ENCODE measurements at places on chromosomes 16 and 17.
A peak's percentile ranks its signal among the peaks of the same experiment; 100 is the strongest.

DNA sequence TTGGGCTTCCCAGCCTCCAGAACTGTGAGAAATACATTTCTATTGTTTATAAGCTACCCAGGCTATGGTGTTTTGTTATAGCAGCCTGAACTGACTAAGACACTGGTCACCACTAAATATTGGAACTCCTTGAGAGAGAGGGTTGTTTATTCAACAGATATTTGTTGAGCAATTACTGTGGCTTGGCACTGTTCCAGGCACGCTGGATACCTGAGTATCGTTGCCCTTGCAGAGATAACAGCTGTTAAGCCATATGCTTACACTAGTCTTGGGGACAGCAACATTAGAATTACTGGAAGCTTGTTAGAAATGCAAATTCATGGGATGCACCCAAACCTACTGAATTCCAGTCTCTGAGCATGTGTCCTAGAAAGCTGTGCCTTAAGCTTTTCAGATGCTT, 230.7 kb downstream of the HS3ST4 start:
- DNase-seq = no peak

- no peak for DNase-seq
Measured at GRCh38 chr17:31452561-31453110, 61.2 kb downstream of the RAB11FIP4 start.

DNA sequence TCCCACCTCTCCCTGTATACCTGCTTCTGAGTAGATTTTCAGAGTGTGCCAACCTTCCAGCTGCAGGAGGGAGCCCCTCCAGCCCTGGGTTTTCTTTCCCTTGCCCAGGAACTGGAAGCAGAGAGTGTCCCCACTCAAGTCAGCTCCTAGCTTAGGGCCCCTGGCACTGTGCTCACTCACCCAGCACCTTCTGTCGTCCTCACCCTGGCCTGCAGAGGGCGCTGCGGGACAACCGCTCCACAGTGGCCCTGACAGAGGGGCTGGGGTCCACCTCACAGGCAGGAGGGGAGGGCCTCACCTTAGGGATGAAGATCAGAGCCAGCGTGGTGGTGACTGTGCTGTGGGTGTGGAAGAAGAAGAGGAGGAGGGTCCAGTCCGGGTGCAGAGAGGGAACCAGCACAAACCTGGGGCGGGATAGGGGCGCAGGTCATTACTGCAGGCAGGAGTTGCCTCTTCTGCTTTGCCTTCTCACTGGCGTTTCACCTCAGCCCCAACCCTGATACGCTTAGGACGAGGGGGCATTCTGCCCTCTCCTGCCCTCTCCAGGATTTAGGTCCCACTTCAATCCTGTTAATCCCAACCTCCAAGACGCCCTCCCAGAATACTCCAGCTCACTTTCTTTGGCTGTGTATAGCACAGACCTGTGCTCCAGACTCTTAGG, 10.0 kb downstream of the GPR179 start:
- peak; percentile 68 for DNase-seq

GRCh38 chr17:82283208-82283749, 9.8 kb upstream of the CSNK1D start:
- no peak for DNase-seq

GRCh38 chr17:81561494-81561885, 9.3 kb upstream of the FAAP100 start:
- DNase-seq = no peak

DNA sequence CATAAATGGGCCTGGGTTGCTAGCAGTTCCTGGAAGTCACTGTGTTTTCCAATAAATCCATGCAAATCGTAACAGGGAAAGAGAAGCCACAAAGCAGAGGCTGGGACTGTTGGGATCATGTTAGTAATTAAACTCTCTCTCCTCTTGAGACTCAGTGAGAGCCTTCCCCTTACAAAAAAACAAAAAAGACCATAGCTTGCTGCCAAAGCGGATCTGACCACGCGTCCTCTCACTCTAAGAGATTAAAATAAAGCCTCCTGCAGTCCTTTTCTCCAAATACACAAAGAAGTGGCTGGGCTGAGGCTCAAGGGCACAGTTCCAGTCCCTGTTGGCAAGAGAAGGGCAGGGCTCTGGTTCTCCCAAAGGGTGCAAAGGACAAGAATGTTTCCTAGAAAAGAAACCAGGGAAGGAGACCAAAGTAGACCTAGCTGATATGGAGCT, 38.5 kb downstream of the PIGL start:
- no peak for DNase-seq

DNA sequence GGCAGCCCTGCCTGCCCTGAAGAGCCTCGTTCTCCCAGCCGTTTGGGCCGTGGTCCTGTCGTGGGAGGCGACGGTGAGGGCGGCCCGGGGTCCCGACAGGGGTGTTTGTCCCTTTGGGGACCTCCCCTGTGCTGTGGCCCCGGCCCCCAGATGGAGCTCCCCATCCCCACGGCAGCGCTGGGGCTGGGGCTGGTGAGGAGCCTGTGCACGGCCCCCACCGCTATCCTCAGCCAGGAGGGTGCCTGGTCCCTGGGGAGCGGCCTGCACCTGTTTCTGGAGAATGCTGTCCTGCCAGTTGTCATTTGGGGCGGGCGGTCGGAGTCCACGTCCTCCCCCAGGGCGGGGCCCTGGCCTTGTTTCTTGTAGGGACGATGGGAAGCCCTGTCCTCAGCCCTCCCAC, 6.6 kb downstream of the CAPN15 start:
- DNase-seq = no peak

DNA sequence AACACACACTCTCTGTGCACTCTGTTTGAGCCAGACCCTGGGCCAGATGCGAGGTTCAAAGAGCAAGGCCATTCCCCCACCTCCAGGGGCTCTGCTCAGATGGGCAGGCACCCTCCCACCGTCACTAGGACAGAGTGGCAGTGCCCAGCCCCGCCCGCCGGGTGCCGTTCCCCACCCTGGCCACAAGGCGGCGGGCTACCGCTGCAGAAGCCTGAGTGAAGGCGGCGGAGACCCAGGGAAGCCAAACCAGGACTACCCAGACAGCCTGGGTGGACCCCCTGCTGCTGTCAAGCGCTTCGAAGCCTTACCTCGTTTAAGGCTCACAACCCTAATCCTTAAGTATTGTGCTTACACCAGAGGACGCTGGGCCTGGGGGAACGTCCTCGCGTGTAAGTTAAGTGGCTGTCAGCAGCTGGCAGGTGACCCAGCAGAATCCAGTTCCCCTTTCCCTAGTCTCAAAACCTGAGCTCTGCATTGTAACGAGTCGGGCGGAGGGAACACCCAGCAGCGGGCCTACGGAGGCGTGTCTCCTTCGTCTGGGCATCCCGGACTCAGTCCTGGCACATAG, 4.5 kb downstream of the ARHGAP27 start:
- DNase-seq = peak; percentile 88

- DNase-seq = no peak
Measured at GRCh38 chr17:36661688-36662087, 60.3 kb downstream of the MRM1 start.

- DNase-seq = no peak
Measured at GRCh38 chr16:27302126-27302525, 11.6 kb upstream of the IL4R start.

DNA sequence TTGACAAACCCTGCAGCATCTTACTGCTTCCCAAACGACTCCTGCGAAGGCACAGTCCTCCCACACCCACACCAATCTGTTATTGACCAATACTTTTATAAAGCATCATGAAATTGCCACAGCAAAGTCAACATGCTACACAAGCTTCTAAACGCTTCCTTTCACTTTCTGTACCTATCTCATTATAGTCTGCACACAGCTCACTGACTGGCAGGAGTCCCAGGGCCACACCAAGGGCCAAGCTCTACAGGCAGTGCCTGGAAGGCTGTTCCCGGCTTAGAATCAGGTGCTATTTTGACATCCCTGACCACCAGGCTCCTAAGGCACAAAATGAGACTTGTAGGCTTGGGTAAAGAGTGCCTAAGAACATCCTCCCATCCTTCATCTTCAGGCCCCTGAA, 39.5 kb downstream of the USP7 start:
- peak; percentile 37 for DNase-seq

GRCh38 chr16:46812781-46813540, 18.0 kb downstream of the C16orf87 start:
- DNase-seq = no peak

DNA sequence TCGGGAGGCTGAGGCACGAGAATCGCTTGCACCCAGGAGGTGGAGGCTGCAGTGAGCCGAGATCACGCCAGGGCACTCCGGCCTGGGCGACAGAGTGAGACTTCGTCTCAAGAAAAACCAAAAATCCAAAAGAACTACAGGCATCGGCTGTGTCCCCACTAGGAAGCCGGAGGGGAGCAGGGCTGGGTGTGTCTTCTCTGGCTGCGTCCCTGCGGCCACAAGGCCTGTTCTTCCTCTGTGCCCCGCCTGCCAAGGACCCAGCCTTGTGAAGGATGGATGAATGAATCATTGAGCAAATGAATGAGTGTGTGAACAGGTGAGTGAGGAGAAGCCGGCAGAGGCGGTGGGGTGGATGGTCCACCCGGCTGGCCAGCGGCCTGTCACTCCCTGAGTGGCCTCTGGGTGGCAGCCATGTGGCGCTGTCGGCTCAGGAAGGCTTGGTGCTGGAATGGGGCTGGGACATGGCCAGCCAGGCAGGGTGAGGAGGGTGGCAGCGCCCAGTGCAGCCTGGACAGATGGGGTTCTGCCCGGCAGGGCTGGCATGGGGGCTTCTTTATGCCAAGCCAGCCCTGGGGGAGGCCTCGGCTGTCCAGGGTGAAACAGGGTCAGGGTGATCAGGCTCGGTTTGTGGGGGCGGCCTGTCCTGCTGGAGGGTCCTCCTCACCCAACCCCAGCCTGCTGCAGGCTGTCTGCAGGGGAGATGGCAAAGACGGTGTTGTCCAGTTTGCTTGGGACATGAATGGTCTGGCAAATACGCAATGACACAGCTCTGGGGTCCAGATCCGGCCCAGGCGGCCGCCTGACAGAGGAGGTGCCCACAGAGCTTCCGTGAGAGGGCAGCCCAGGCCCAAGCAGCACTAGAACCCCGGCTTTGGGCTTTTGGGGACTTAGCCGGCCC, 21.7 kb downstream of the SLC25A10 start:
- DNase-seq = peak; percentile 95

- DNase-seq = peak; percentile 89
Measured at GRCh38 chr16:88430524-88431446, 22.3 kb upstream of the ZFPM1 start.

- no peak for DNase-seq
Measured at GRCh38 chr17:33868899-33869298, 386.2 kb upstream of the CCL2 start.

- no peak for DNase-seq
Measured at GRCh38 chr17:45043813-45044540, 7.5 kb downstream of the DCAKD start.

DNA sequence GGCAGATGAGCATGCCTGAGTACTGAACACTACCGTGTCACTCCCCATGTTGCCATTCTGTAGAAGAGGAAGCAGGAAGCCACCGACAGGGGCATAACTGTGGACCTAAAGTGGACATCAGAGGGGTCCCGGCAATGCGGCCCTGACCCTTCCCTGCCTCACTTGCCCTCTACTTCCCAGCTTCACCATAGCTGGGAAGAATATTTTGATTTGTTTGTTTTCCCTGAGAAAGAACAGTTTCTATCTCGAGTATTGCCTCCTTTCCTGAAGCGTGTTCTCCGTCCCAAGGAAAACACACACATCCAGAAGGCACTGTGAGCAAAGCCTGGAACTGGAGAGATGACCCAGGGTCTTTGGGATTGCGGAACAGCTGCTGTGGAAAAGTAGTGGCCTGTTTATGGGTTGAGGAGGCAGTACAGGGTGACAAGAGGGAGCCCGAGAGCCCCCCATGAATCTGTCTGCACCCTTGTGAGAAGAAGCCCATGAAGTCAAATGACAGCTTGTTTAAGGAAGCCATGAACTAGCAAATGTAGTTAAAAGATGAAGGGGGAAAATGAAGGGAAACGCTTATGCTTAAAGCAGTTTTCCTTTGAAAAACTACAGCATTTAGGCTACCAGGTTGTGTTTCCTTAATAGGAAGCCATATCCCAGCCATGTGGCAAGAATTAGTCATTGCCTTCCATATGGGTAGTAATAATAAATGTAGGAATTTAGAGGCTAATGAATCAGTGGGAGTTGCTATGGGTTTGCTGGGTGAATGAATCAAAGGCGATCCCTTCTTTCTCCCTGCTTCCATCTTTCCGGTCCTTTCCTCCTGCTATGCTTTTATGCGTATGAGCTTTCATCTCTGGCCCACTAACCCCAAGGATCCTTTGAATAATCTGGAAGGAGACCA, 90.0 kb upstream of the TBX2 start:
- DNase-seq = no peak

DNA sequence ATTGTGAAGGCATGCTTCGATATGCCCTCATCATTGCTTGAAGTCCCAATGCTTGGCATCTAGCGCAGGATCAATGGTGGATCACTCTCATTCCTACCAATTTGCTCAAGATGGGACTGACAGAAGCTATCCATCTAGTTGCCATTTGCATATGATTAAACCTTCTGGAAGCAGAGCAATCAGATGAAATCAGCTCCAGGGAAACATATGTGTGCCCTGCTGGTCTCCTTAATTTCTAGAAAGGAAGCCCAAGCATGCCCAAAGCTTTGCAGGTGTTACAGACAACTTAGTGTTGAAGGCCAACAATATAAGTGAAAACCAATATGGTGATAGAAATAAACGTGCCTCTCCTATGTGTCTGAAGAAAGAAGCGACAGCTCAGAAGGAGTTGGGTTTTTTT, 350.0 kb upstream of the ERCC4 start:
- DNase-seq = no peak

GRCh38 chr16:10876799-10877341, at the start of gene CIITA:
Gene CIITA (plus strand): TSS chr16:10877202. CDS start chr16:10877331, 129 bp downstream.
- DNase-seq = peak; percentile 88

- DNase-seq = no peak
Measured at GRCh38 chr17:33178681-33179080, 114.4 kb downstream of the ASIC2 start.

DNA sequence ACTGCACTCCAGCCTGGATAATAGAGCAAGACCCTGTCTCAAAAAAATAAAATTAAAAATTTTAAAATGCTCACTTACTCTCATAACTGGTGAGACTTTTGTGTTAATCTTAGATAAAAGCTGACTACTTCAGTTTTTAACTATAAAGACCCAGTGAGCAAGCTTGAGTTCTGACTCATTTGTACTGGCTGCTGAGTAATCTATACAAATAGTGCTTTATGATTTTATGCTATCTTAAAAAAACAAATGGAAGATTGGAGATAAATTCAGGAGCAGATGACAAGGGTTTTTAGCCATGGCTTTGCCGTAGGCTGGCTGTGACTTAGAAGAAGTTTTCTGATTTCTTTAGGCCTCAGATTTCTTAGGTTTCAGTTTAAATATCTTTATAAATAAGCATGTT, 30.5 kb downstream of the SNTB2 start:
- no peak for DNase-seq

GRCh38 chr17:73196500-73196899, 3.6 kb downstream of the COG1 start:
- DNase-seq = no peak

DNA sequence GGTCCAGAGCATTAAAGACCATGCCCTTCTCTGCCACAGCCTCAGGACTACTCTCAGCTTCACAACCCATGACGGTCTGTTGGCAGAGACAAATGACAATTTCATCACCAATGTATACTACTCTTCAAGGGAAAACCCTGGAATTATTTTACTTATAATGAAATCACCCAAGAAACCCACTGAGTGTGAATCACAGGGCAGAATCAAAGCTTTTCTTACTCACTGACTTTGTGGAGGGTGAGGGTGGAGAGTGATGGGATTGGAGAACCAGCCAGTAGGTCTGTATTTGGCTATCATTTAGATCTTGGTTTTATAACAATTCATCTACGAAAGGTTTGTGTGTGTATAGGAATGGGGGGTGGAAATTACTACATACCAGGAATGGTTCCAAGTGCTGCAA, 442.6 kb downstream of the SHISA9 start:
- DNase-seq = no peak

Data from GM13977 (cell line).